DND-41 (cell line): ENCODE measurements at places on chromosomes 3 and 15.

DNA sequence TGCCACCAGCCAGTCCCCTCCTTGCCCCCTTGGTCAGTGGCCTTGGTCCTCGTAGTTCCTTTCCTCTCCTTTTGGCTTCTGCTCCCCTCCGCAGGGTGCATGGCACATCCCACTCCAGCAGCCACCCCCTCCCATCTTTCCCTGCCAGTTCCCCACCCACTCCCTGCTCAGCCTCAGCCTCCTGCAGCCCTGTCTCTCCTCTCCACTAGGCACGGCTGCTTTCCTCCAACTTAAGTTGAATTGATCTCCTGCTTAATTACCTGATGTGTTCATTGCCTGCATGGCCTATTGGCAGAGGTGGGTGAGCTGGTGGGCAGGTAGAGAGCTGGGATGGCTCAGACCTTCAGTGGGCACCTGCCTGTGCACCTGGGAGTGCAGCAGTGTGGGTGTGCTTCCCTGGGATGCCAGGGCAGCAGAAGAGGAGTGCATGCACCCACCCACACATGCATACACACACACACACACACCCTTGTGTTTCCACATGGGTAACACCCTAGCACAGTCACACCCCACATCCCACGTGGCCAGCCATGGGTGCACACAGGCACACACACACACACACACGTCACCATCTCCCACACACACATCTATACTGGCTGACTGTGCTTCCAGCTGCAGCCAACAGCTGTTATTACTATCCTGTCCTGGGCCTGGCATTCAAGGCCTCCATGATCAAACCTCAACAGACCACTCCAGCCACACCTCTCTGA, 30.9 kb downstream of the C3orf18 start:
- no peaks in the 10 kb centered on the region for H3K36me3 ChIP-seq
- H3K27ac ChIP-seq = no peak overlapping the region
- no peaks in the 10 kb centered on the region for H3K4me1 ChIP-seq
- H3K27me3 ChIP-seq = peaks cover 52% of the 10 kb centered on the region
- H3K4me3 ChIP-seq = no peak overlapping the region

- H3K36me3 ChIP-seq = no peaks in the 10 kb centered on the region; the same call in 1 of the 2 replicates
- peak within 1 kb of the TSS; percentile 24; the same call in 1 of the 2 replicates for H3K27ac ChIP-seq
- H3K4me1 ChIP-seq = peaks cover 27% of the 10 kb centered on the region
- H3K4me3 ChIP-seq = peak within 1 kb of the TSS; percentile 8; the same call in 1 of the 2 replicates
Observed at GRCh38 chr3:49171119-49171774, at the start of gene KLHDC8B. Gene KLHDC8B, plus strand, starts transcription at chr3:49171598. Its CDS starts 1,172 bp downstream, at chr3:49172770.

- no peak overlapping the region for H3K4me3 ChIP-seq
- DNase-seq = no peak
- no peaks in the 10 kb centered on the region for H3K4me1 ChIP-seq
- peaks cover 7% of the 10 kb centered on the region for H3K27me3 ChIP-seq
- no peaks in the 10 kb centered on the region for H3K36me3 ChIP-seq
Observed at GRCh38 chr3:36250191-36250590, 130.1 kb upstream of the STAC start.

GRCh38 chr3:174639970-174640369, 219.2 kb upstream of the NAALADL2 start:
- H3K27ac ChIP-seq = no peak overlapping the region
- no peaks in the 10 kb centered on the region for H3K27me3 ChIP-seq
- no peaks in the 10 kb centered on the region for H3K36me3 ChIP-seq
- H3K4me3 ChIP-seq = no peak overlapping the region
- no peak for DNase-seq

DNA sequence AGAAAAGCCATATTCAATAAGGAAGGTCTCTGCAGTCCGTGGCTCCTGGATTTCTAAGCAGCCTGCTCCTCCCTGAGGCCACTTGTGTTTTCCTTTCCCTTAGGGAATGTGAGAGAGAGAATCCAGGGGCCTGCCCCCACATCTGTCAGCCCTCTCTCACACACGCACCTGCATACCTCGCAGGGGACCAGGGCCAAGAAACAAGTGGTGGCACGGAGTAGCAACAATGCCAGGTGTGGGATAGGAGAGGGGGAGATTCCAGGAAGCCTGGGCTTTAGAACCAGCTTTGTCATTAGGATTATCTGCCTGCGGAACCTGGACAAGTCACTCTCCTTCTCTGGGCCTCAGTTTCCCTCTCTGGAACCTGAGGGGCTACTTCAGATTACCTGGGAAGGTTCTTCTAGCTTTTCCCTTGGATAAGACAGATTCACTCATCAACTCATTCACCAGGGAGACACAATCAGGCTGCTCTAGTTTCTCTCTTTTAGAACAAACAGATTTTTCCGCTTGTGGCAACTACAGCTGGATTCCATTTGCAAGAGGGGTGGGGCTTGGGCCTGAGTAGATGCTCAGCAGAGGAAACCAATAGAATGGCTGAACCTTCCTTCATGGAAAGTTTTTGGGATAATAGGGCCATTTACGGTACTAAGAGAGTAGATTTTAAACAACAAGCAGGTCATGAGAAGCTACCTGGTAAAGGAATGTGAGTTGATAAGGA, 19.5 kb downstream of the BCL6 start:
- no peak overlapping the region for H3K4me3 ChIP-seq
- H3K36me3 ChIP-seq = peaks cover 80% of the 10 kb centered on the region
- no peak for DNase-seq
- H3K27ac ChIP-seq = no peak overlapping the region
- H3K4me1 ChIP-seq = no peaks in the 10 kb centered on the region

DNA sequence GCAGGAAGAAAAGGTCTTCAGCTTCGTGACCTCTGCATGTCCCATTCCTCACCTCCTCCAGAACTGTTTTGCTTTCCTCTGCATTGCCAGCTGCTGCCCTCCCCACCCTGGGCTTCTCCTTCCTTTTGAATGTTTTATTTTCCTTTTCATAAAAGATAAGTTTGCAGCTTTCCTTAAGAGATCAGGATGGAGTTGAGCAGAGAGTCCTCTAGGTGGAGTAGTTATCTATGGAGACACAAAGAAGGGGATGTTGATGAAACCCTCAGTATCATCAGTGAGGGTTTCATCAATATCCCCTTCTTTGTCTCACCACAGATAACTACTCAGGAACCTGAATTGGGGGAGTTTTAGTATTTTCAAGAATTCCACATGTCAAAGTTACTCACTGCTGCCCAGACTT, 19.0 kb upstream of the SLC25A36 start:
- no peak overlapping the region for H3K4me3 ChIP-seq
- no peak overlapping the region for H3K27ac ChIP-seq
- H3K27me3 ChIP-seq = peaks cover 4% of the 10 kb centered on the region
- no peaks in the 10 kb centered on the region for H3K36me3 ChIP-seq
- DNase-seq = no peak

- no peak overlapping the region for H3K4me3 ChIP-seq
- DNase-seq = no peak
- no peaks in the 10 kb centered on the region for H3K36me3 ChIP-seq
- H3K4me1 ChIP-seq = peaks cover 20% of the 10 kb centered on the region
- H3K27ac ChIP-seq = no peak overlapping the region
Observed at GRCh38 chr3:97816811-97817210, 5.0 kb upstream of the CRYBG3 start.

DNA sequence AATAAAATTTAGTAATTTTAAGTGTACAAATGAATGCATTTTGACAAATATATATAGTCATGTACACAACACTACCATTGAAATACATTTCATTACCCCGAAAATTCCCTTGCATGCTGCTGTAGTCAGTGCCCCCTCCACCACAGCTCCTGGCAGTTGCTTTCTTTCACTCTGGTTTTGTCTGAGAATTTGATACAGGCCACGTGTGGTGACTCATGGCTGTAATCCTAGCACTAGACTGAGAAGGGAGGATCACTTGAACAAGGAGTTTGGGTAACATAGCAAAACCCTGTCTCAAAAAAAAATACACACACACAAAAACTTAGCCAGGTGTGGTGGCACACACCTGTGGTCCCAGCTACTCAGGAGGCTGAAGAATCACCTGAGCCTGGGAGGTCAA, 65.4 kb downstream of the TFRC start:
- H3K27me3 ChIP-seq = no peaks in the 10 kb centered on the region
- H3K27ac ChIP-seq = no peak overlapping the region
- H3K36me3 ChIP-seq = no peaks in the 10 kb centered on the region
- H3K4me1 ChIP-seq = no peaks in the 10 kb centered on the region

- H3K36me3 ChIP-seq = no peaks in the 10 kb centered on the region
- H3K4me3 ChIP-seq = no peak overlapping the region
- H3K27ac ChIP-seq = no peak overlapping the region
Observed at GRCh38 chr3:114550165-114550564, 256.3 kb downstream of the TIGIT start.

- H3K4me1 ChIP-seq = no peaks in the 10 kb centered on the region
- H3K4me3 ChIP-seq = no peak overlapping the region
- H3K36me3 ChIP-seq = no peaks in the 10 kb centered on the region
- DNase-seq = no peak
Observed at GRCh38 chr3:192171213-192171612, 556.1 kb downstream of the FGF12 start.

DNA sequence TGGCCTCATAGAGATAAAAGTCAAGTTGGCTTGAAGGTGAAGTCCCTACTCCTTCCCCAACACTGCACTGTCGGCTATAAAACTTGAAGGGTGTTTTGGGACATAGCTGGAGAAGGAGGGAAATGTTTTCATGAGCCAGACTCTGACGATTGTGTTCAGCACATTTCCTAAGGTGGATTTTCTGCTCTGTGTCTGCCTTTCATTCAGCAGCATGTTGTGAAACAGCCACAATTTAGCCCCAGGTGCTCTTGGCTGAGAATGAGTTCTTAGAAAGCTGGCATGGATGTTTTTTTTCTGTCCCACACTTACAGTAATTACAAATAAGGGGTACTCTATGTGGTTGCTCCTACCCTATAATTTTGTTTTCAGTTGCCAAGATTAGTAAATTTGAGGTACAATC, 492.4 kb downstream of the MCTP2 start:
- DNase-seq = no peak
- H3K36me3 ChIP-seq = no peaks in the 10 kb centered on the region
- peaks cover 9% of the 10 kb centered on the region for H3K27me3 ChIP-seq
- no peak overlapping the region for H3K4me3 ChIP-seq
- H3K4me1 ChIP-seq = no peaks in the 10 kb centered on the region

DNA sequence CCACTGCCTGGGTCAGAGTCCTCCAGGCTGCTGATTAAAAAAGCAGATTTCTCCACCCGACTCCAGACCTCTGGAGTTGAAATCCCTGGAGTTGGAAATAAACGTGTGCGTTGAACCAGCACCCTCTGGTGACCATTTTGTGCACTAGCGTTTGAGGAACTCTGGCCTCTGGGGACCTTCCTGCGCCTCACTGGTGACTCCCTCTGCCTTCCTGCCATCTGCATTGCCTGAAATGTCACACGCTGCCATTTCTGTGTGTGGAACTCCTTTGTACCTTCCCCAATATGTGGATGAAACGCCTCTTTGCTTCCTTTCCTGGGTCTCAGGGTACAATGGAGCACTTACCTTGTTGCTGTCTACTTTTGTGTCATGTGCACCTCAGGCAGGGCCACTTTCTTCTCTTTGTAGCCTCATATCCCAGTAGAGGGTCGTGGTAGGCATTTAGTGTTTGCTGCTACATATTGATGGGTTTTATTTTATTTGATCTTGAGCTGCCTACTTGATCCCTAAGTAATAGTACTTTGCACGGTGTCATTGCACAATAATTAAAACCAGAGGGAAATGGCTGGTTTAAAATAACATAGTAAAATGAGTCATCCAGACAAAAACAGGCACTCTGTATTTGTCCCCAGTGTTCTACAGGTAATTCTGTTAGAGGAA, 56.8 kb downstream of the GPR171 start:
- H3K27me3 ChIP-seq = no peaks in the 10 kb centered on the region
- H3K27ac ChIP-seq = peak overlapping the region; percentile 42; the same call in 1 of the 2 replicates

GRCh38 chr15:79595995-79596622, 164.0 kb downstream of the MINAR1 start:
- H3K4me3 ChIP-seq = no peak overlapping the region
- DNase-seq = peak; percentile 70
- no peak overlapping the region for H3K27ac ChIP-seq
- H3K27me3 ChIP-seq = peaks cover 4% of the 10 kb centered on the region
- no peaks in the 10 kb centered on the region for H3K4me1 ChIP-seq

DNA sequence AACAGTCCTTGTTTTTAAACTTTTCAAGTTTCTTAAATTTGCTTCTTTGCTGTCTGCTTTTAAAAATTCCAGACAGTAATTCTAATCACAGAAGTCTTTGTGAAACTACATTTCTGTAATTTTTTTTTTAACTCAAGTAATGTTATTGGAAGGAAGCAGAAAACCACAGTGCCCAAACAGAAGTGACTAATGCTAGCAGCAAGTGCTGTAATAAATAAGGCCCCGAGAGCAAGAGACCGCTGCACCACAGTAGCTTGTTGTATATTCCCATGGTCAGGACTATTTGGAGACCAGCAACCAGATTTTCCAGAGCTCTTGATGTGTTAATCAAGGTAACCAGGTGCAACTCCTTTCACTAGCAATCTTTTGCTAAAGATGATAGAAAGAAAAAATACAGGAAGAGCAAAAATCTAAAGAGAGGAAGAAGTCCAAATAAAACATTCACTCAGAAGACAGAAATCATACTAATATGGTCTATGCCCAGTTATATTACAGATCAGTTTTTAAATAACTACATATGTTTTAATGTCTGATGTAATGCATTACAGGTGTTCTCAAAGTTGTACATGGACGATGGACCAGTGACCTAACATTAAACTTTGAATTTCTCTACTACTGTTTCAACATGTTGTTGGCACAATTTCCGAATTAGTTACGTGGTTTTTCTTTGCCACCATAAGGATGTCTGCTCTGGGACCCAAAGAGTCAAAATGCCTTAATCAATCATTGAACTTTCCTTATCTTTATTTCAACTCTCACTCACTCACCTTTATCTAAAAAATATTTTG, 36.4 kb downstream of the WWTR1 start:
- H3K36me3 ChIP-seq = no peaks in the 10 kb centered on the region
- H3K4me3 ChIP-seq = no peak overlapping the region
- no peak for DNase-seq
- H3K27ac ChIP-seq = no peak overlapping the region

- no peak overlapping the region for H3K4me3 ChIP-seq
- peaks cover 5% of the 10 kb centered on the region for H3K27me3 ChIP-seq
- no peak overlapping the region for H3K27ac ChIP-seq
- DNase-seq = no peak
- no peaks in the 10 kb centered on the region for H3K4me1 ChIP-seq
Observed at GRCh38 chr15:98555173-98555515, 93.2 kb upstream of the IGF1R start.

GRCh38 chr3:15199493-15200105, 6.4 kb upstream of the CAPN7 start:
- H3K36me3 ChIP-seq = no peaks in the 10 kb centered on the region
- peaks cover 6% of the 10 kb centered on the region for H3K27me3 ChIP-seq
- no peak for DNase-seq
- H3K4me1 ChIP-seq = peaks cover 4% of the 10 kb centered on the region; the same call in 1 of the 2 replicates
- no peak overlapping the region for H3K27ac ChIP-seq
- no peak overlapping the region for H3K4me3 ChIP-seq

- no peaks in the 10 kb centered on the region for H3K4me1 ChIP-seq
- no peak overlapping the region for H3K27ac ChIP-seq
- peaks cover 27% of the 10 kb centered on the region; the same call in 1 of the 2 replicates for H3K36me3 ChIP-seq
- H3K4me3 ChIP-seq = no peak overlapping the region
Observed at GRCh38 chr15:60421544-60421943, 23.8 kb upstream of the ANXA2 start.
